NCI-H2107 (cell line): ENCODE measurements at places on chromosomes 5 and 9.

GRCh38 chr9:38172586-38172985 is 103.6 kb upstream of the SHB start:
- DNase-seq = no peak

DNA sequence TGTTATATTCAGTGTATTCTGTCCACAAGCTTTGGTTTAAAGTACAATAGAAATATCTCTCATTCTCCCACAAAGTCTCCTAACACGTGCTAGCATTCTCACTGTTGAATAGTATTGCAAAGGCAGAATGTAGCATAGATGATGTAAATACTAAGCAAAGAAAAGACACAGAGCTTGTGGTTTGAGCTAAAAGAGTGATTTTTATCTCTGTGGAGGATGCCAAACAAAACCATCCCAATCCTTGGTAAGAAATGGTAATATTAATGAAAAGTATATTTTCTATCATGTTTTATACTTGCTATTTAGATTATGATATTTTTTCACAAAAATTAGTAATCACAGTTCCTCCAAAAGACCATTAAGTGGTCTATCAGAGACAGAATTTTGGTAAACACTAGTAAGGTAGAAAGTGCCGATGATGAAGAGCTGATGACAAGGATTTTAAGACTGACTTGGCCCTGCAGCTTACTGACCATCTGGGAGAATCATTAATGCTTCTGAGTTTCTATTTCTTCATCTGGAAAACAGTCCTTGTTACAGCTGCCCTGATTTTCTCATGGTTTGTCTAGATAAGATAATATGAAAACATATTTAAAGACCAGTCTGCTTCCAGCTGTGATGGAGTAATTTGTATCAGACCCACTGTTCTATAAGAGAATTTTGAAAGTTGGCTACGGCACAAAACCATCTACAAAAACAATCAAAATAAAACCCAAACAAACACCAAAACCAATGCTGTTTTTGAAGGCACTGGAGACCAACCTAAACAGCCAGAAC is 510.2 kb downstream of the SPATA31D1 start:
- DNase-seq = no peak

DNA sequence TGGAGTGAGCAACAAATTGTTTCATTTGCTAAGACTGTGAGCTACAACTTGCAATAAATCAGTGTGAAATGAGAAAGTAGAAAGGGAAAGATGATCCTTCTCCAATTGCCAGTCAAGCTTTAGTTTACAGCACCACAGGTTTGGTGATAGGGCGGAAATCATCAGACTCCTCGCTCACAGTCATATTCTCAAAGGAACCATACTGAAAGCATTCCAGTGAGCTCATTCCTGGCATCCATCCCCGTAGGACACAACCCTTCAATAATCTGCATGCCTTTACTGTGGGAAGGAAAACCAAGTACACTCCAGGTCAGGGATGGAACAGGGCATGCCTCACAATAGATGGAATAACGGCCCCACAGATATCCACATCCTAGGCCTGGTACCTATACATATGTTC is 80.7 kb downstream of the FSTL4 start:
- no peak for DNase-seq

DNA sequence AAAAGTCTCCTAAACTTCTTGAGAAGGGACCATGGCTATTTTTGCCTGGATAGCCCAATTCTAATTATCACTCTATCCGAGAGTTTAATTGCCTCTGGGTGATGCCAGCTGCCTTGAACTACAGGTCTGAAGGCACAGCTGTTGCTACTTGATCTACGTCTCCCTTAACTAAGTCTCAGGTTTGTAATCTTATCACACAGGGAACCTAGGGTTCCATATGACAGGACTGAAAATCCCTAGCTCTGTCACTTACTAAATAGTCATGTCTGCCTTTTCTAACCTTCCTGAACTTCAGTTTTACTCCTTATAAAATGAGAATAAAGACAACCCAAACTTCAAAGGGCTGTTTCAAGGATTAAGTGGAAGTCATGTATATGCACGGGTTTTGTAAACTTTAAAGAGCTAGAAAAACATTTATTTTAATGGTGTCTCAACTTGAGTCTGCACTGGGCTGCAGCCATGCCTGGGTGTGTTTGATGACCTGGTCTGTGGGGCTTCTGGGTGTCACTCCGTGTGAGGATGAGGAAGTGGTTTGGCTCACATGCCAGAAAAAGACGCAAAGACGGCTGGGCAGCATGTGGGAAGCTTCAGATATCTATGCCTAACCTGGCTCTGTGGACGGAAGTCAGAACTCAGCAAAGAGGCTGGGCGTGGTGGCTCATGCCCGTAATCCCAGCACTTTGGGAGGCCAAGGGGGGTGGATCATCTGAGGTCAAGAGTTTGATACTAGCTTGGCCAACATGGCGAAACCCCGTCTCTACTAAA is 129.3 kb upstream of the SLC44A1 start:
- DNase-seq = no peak
